Ovary (tissue), 10 donors: ENCODE measurements at places on chromosomes 1 and 21. TPM values are rescaled to one million over a fixed set of nuclear protein-coding genes. Genes with fewer than 3 reads are reported as not detected.

UBL4B gene
- total RNA-seq, result not detected

LCE7A gene
- total RNA-seq, result not detected

- H3K27me3 ChIP-seq, result no peaks in the 10 kb centered on the region
- no peak for DNase-seq
- H3K36me3 ChIP-seq, result no peaks in the 10 kb centered on the region
- no peak overlapping the region for H3K27ac ChIP-seq
- no peaks in the 10 kb centered on the region for H3K4me1 ChIP-seq
Observed at GRCh38 chr1:241770115-241770514, 77.9 kb upstream of the EXO1 start.

GRCh38 chr1:57133686-57134085, 167.9 kb upstream of the C8B start:
- no peaks in the 10 kb centered on the region for H3K36me3 ChIP-seq
- H3K4me1 ChIP-seq, result peaks cover 2% of the 10 kb centered on the region
- H3K4me3 ChIP-seq, result no peak overlapping the region
- no peak overlapping the region for H3K27ac ChIP-seq
- no peak for DNase-seq

DNA sequence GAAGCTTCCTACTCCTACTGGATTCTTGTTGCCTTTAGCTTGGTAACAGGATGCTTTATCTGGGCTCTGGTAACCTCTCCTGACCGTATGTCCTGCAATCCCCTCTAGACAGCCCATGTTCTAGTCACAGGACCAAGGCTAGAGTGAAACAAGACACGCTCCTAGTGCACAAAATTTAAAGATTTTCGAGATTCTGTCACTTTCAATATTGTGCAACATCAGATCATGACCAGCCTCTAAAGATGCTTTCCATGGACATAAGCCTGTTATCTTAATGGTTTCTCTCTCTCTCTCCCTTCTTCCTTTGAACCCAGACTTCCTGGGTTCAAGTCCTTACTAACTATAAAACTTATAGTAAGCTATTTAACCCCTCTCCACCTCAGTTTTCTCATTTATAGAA, 1.6 kb upstream of the LY9 start:
- H3K27me3 ChIP-seq, result no peaks in the 10 kb centered on the region
- no peaks in the 10 kb centered on the region for H3K4me1 ChIP-seq
- H3K27ac ChIP-seq, result no peak overlapping the region

- H3K4me3 ChIP-seq, result peak overlapping the region; percentile 64
- peaks cover 1% of the 10 kb centered on the region for H3K4me1 ChIP-seq
- H3K36me3 ChIP-seq, result no peaks in the 10 kb centered on the region
- no peaks in the 10 kb centered on the region for H3K27me3 ChIP-seq
- peak overlapping the region; percentile 98 for H3K27ac ChIP-seq
- DNase-seq, result peak; percentile 34
Observed at GRCh38 chr1:221740993-221741702, 741 bp downstream of the DUSP10 start.

DNA sequence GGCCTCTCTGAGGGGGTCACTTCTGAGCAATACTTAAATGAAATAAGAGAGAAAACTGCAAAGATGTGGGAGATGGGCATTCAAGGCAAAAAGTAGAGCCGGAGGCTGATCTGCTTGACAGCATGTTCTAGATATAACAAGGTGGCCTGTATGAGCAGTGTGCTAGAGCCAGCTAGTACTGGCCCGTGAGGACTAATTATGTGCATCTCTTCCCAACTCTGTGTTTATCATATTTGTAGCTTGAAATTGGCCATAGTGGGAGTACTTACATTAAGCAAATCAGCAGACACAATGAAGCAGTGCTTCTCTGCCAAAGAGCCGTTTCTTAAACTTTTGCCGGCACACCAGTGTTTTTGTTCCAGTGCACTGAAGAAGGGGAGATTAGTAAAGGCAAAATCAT, 13.1 kb upstream of the PTBP2 start:
- H3K27me3 ChIP-seq, result no peaks in the 10 kb centered on the region
- H3K4me3 ChIP-seq, result no peak overlapping the region
- H3K36me3 ChIP-seq, result no peaks in the 10 kb centered on the region
- DNase-seq, result no peak
- H3K4me1 ChIP-seq, result no peaks in the 10 kb centered on the region
